ENCODE measurements at places on chromosomes 7 and 10.

DNA sequence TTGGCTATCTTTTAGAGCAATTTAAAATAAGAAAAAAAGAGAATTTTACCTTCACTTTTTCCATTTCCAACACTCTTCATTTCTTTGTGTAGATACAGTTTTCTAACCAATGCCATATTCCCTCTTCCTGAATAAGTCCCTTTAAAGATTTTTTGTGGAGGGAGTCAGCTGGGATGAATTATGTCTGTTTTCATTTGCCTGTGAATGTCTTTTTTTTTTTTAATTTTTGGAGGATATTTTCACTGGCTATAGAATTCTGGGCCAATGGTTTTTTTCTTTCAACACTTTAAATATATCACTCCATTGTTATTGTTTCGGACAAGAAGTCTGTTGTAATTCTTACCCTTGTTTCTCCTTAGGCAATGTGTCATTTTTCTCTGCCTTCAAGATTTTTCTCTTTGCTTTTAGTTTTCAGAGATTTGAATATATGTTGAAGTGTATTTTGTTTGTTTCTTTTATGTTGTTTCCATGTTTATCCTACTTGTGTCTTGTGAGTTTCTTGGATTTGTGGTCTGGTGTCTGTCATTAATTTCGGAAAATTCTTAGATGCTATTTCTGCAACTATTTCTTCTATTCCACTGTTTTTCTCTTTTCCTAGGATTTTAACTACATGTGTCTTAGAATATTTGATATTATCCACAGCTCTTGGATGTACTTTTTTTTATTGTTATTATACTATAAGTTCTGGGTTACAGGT, 20.0 kb upstream of the CXCL12 start:
- DNase-seq: no peak

DNA sequence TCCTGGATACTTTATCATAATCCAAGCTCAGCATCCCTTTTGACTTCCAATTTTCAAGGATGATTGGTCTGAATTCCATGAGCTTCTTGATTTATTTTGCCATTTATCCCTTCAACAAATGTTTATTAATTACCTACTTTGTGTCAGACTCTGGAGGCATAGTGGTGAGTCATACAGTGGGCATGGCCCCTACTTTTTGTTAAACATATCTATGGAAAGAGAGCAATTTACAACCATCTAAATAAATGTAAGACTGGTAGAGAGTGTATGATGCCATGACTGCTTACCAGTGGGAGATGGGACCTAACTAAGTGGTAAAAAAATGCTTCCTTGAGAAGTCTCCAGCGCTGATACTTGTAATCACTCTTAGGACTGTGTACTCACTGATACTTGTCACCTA, 286.6 kb downstream of the SUGCT start:
- no peak for DNase-seq

- DNase-seq: no peak
Observed at GRCh38 chr10:21401196-21401595, 124.3 kb downstream of the SKIDA1 start.

DNA sequence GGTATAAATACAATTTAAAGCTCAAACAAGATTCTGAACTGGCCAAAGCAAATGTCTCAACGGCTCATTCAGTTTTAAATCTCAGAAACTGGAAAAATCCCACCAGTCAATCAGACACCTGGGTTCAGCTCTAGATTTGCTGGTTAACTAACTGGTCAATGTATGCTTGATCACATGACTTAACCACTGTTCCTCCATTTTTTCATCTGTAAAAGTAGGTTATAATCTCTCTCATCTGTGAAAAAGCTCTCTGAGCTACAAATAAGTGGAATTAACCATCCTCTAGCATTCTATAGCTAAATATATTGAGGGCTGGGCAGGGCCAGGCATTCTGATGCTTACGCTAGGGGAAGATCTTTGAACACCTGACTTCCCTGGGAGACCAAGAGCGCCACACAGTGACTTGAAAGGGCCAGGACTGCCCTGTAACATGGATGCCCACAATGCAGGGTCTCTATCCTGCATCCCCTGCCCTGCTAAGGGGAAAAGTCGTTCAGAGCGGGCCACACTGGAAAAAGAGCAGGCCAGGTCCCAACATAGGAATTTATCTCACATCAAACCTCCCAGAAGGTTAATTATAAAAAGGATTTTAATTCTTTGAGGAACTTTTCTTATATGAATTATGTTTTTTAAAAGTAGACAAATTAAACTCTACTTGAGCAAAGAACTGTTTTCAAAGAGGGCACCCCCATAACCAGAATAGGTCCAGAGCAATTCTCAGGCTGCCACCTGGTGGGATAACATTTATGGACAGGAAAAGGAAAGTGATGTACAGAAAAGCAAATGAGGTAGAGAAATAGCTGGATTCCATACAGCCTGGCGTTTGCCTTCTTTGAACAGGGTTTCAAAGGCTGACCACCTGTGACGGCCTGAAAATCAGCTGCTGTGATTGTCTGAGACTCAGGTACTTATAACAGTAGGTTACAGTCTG, 1.8 kb downstream of the RP9 start:
- no peak for DNase-seq

DNA sequence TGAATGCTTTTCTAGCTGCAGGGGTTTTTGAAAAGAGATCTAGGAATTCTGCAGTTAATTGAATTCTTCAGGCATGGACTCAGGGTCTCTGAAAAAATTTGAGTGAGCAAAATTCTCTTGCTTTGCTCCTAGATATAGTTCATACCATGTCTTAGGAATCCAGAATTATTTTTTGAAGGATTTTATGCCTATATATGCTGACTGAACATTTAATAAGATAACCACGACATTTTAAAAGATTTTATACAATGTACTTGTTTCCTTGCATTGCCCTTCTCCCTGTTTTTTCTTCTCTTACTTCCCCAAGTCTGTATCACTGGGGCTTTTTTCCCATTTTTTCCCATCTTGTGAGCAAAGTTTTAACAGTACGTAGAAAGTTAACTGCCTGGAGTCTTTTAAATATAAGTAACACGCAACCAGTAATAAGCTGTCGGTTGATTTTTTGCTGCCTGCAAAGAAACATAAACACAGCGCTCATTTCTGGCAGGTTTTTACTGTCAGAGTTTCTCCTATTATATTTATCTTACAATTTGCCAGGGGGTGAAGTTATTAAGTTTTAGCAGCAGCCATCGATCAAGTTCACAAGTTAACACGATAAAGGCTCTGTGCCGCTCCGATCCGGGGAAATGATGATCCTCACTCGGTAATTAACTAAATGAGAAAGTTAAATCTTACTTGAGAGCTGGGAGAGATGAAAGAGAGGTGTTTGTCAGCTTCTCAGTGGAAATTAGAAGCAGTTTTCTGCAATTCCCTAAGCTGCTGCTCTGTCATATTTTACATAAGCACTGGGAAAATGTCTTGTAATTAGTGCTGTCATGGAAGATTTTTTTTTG, 81.0 kb downstream of the POLL start:
- DNase-seq: no peak

DNA sequence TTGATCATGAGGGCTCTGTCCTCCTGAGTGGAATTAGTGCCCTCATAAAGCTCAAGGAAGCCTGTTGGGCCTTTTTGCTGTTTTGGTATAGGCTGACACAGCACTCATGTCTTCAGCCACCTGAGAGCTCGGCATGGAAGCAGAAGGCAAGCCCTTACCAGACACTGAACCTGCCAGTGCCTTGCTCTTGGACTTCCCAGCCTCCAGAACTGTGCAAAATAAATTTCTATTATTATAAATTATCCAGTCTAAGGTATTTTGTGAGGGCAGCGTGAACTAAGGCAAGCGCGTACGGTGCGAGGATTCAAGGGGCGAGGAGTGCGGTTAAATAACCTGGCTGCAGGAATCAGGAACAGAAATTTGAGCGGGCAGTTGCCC, 281.5 kb upstream of the LYZL1 start:
- DNase-seq: no peak

DNA sequence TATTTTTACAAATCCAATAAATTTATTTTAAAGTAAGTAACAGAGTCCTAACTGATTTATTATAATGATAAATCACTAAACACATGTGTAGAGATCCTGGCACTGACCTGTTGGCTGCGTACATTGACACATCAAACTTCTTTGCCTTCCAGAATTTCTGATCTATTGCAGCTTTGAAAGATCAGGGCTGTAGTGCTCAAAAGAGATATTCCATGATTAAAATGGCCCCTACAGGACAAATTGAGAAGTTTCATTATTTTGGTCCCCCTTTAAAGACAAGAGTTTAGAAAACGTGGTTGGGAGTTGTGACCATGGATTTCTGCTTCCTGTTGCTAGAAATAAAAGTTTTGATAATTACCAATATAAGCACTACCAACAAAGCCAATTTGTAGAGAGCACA, 87.7 kb upstream of the PDK4 start:
- DNase-seq: no peak

DNA sequence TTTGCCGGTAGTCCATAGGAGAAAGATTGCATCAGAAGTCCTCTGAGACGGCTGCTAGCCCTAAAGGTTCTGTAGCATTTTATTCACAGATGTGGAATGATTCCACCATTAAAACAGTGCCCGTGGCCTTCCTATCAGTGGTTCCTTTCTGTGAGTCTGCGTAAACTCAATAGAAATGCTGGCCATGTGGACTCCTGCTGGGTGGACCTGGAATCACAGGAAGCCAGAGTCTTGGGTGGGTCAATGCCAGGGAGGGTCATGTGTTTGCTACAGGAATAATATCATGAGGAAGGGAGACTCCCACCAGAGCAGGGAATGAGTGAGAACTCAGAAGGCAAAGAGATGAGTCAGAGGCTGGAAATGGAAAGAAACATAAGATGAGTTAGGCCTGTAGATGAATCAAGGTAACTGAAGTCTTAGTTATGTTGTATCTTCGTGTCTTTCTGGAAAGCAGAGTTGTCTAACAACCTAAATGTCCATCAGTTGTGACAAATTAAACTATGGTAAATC, 410.4 kb upstream of the AUTS2 start:
- DNase-seq: no peak

DNA sequence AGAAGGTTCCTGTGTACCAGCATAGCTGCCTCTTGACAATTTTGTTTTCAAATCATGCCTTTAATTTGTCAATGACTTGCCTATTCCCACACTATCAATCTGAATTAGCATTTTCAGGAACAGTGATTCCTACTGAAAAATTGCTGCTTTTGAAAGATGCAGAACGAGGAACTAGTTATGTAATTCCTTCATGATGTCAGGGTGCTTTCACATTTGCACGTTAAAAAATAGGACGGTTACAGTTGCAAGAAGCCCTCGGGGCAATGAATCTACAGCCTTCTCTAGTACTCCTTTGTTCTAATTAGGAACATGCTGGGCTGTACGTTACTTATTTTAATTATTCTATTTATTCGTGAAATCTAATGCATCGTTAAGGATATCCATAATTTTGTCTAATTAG, 253.9 kb downstream of the OTUD1 start:
- no peak for DNase-seq

DNA sequence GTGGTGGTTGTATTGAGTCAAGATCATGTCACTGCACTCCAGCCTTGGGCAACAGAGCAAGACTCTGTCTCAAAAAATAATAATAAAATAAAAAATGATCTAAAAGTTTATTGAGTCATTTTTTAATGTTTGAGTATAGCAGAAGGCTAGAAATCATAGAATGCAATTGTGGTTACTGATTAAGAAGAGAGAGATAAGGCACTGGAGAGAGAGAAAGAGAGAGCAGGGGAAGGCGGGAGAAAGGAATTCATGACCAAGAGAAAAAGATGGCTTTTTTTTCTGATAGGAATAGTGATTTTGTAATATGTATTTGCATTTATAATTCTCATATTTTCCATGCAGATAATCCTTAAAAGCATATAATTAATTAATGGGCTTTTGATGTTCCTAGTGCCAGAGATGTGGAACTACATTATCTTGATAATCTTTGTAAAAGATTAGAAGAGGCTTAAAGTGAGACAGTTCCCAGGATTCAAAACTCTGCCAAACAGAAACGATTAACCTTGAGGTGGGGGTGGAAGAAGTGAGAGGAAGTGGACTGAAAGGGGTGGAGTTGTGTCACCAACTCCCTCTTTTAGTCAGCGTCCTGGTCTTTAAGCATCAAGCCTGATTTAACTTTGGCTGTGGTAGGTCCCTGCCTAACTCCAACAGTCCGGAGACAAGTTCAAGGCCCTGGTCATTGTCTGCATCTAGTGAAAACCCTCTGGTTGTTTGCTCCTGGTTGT, 76.2 kb downstream of the CHN2 start:
- no peak for DNase-seq

DNA sequence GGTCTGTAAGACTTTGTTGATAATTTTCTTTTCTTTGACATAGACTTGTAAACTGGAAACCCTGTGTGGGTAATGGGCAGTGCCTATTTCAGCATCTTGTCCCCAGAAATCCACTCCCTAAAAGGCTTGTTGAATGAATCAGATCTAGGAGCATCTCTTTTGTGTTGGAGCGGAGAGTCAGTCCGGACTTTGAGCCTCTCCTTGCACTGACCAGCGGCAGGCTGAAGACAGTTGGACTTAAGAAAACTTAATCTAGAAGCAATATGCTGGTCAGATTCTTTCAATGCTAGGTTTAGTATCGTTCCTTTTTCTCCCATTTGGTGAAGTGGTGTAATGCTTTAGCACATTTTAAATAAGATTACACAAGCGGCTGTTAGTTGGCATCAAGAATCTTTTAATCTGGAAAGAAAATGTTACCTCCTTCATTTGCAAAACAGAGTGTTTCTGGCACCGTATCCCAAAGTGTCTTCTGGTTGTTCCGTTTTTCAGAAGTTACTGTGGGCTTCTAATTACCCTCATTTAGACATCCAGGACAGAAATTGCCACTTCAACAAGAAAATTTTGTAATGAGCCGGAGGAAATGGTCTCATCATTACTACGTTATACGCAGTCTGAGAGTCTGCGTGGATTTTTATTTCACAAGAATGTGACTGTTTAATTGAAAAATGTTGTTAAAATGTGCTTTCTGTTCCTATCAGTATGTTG, 74.7 kb downstream of the CUX1 start:
- no peak for DNase-seq

DNA sequence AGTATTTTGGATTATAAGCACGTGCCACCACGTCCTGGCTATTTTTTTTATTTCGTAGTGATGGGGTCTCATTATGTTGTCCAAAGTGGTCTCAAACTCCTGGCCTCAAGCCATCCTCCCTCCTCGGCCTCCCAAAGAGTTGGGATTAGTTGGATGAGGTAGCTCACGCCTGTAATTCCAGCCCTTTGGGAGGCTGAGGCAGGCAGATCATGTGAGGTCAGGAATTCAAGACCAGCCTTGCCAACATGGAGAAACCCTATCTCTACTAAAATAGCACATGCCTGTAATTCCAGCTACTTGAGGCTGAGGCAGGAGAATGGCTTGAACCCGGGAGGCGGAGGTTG, 21.8 kb upstream of the YWHAG start:
- no peak for DNase-seq

GRCh38 chr10:23613900-23614299, 175.0 kb downstream of the OTUD1 start:
- no peak for DNase-seq

- no peak for DNase-seq
Observed at GRCh38 chr7:54747234-54747633, 11.8 kb downstream of the SEC61G start.

DNA sequence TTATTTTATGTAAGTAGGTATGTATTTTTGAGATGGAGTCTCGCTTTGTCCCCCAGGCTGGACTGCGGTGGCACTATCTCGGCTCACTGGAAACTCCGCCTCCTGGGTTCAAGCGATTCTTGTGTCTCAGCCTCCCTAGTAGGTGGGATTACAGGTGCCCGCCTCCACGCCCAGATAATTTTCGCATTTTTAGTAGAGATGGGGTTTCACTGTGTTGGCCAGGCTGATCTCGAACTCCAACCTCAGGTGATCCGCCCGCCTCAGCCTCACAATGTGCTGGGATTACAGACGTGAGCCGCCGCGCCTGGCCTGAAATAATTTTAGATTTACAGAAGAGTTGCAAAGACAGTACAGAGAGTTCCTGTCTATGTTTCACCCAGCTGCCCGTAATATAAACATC, 37.5 kb downstream of the PFKFB3 start:
- DNase-seq: no peak

GRCh38 chr7:93327006-93327633, 95.0 kb downstream of the VPS50 start:
- DNase-seq: no peak
